MM.1S (cell line): ENCODE measurements at places on chromosomes 6 and 20.
A peak's percentile ranks its signal among the peaks of the same experiment; 100 is the strongest.

DNA sequence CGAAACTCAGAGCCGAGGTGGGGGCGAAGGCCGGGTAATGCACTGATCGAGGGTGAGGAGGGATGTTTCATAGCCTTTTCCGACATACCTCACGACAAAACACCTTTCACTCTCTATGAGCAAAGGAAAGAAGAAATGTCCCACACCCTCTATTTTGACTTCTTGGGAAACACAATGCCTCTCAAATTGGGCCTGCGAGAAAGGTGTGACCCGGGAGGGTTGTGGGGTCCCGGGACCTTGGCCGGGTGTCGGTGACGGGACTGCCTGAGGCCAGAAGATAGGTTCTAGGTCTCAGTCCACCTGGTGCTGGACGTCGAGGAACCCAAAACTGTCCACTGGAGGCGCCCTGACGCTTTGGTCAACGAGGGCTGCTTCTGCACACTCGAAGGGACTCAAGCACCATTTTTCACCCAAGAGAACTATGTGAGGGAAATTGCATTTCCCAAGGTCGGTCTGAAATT is 41.1 kb upstream of the OSTM1 start:
- no peak for DNase-seq

GRCh38 chr6:129233458-129234134 is 350.7 kb downstream of the LAMA2 start:
- peak; percentile 46 for DNase-seq

DNA sequence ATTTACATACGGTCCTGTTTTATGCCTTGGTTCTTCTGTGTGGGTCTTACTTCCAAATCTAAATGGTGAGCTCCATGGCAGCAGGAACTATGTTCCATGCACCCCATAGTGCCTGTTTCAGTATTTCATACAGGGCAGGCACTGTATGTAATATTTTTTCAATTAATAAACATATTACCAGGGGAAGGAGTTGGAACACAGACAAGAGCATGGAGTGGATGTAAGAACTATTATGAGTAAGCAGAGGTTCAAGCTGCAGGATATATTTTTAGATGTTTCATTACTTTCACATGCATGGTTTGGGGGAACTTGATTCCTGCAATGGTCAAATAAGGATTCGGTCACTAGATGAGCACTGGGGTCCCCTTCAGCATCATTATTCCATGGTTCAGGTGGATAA is 108.3 kb downstream of the KIF13A start:
- DNase-seq, result no peak

DNA sequence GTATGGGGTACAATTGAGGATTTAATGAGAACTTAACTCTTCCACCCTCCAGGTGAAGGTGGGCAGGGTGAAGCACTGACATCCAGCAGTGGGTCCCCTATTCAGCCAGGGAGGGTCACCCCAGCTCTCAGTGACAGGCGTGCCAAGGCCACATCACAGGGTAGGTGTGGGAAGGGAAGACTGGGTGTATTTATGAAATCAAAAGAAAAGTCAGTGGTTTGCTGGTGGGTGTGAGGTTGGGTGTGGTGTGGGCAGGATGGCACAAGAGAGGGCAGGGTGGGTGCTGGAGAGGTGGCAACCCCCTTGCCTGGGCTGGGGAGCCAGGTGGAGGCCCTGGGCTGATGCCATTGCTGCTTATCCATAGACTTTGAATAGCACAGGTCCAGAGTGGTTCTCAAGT is 16.6 kb downstream of the SYNDIG1 start:
- DNase-seq, result no peak

GRCh38 chr6:44737341-44737740 is 349.8 kb downstream of the CDC5L start:
- no peak for DNase-seq

DNA sequence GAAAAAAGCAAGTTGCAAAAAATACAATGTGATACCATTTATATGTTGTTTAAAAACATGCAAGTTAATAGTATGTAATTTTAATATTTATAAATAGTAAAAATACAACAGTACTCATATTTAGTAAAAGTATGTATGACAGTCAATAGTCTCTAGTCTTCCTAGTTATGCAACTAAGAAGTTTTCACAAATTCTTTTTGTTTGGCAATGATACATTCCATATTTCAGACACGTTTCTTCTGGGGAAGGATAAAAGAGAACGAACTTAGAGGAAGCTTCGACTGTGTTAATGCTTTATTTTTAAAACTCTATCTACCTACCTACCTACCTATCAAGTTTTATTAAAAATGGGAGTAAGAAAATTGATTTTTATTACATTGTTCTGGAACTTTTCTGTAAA is 77.7 kb downstream of the UBE3D start:
- DNase-seq, result no peak

DNA sequence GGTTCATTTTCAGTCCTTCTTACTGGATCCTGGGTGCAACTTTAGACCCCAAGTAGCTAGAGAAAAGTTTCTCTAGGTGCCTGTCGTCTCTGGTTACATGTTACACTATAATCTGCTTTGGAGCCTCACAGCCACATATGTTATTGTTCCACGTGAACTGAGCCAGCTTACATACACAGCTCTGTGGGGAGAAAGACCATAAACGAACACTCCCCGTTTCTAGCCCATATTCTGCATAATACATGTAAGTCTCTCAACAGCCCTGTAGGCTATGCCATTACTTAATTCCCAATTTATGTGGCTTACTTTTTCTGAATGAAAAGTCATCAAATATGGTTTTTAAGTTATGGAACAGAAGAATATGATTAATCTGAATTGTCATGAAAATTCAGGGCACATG is 233.8 kb downstream of the BCKDHB start:
- no peak for DNase-seq

- peak; percentile 86 for DNase-seq
Measured at GRCh38 chr6:3977875-3978711, 100.8 kb downstream of the FAM217A start.

GRCh38 chr6:121694389-121694788 is 258.9 kb downstream of the GJA1 start:
- no peak for DNase-seq

GRCh38 chr20:36336954-36337704 is 31.0 kb downstream of the DLGAP4 start:
- no peak for DNase-seq

DNA sequence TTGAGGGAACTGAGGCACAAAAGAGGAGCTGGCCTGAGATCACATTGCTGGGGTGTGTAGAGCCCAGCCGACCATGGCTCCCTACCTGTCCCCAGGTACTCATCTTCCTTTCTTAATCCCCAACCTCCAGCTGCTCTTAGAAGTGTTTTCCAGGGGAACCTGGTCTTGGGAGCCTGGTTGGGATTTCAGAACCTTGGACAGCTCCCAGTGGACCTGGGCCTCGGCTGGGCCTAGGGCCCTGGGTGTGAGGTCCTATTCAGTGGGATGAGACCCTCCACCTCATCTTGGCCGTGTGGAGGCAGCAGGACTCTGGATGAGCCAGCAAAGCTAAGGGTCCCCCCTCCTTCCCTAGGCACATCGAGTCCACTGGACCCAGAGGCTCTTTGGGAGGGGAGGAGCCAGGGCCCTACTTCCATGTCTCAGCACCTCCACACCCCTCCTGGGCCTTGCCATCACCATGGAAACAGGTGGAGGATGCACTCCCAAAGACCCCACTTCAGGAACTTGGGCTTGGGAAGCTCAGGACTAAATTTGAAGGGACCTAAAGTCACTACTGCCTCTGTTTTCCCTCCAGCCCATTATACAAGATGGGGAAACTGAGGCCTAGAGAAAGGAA is 38.5 kb downstream of the DLGAP4 start:
- DNase-seq, result peak; percentile 12

DNA sequence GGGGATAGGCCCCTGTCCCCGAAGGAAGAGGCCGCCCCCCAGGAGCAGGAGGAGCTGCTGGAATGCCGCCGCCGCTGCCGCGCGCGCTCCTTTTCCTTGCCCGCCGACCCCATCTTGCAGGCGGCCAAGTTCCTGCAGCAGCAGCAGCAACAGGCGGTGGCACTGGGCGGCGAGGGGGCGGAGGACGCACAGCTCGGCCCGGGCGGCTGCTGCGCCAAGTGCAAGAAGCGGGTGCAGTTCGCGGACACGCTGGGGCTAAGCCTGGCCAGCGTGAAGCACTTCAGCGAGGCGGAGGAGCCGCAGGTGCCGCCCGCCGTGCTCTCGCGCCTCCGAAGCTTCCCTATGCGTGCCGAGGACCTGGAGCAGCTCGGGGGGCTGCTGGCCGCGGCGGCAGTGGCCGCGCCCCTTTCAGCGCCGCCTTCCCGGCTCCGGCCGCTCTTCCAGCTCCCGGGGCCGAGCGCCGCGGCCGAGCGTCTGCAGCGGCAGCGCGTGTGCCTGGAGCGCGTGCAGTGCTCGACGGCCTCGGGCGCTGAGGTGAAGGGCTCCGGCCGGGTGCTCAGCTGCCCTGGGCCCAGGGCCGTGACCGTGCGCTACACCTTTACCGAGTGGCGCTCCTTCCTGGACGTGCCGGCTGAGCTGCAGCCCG is 630 bp downstream of the PPP1R3G start:
- peak; percentile 60 for DNase-seq

DNA sequence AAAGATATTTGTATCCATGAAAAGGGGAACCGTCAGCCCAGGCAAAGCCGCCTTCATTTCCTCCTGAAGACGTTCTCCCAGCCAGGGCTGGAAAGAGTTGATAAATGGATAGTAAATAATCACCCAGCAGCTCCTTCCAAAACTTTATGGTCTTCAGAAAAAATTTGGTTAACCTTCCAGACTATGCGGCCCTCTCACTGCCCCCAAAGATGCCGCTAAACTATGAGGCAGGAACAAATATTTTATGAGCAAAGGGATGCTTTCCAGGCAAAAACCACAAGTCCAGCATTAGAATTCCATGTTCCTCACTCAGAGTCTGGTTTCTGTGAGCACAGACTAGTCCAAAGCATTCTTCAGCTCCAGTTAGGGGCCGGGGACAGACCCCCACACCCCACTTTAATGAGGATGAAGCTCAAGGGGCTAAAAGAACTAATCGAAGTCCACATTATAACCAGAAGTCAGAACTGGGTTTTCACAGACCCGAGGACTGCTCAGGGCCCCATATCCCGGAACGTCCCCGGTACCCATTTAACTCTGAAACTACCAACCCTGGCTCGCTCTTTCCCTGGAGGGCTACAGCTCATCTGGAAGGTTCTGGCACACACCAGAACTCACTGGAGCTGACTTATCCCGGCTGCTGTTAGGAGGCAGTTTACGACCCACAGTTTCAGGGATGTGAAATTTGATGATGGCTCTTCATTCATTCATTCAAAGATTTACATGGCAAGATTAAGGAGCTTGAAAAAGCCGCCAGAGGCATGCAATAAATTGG is 29.4 kb downstream of the BMP7 start:
- DNase-seq, result no peak

DNA sequence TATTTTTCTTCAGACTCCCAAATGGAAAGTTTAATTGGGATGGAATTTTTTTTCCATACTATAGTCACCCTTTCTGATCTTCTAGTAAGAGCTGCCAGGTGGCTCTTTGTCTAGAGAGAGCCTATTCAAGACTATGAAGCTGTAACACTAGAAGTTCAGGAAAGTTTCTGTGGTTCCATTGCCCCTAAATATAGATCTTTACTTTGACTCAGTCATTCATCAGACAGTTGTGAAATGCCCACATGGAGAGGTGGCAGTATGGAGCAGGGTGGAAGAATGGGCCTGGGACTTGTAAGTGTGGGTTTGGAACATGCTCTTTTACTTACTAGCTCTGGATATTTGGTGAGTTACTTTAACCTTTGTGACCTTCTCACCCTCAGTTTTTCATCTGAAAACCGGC is 87.8 kb downstream of the CTNNBL1 start:
- DNase-seq, result peak; percentile 42

DNA sequence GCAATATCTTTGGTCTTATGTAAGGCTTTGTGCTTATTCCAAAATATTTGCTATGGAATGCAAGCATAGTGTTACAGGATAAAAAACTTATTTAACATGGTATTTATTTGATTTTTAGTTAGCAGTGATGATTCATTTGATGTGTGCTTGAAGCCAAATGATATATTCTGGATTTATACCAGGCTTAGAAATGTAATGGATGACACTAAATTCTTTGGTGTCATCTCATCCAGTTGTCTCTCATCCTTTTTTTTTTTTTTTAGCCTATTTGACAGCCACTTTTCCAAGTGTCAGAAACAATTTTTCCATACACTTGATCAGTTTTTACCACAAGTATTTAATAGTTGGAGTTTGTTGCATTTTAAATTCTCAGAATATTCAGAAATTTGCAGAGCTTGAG is 515.3 kb downstream of the CDKAL1 start:
- no peak for DNase-seq

DNA sequence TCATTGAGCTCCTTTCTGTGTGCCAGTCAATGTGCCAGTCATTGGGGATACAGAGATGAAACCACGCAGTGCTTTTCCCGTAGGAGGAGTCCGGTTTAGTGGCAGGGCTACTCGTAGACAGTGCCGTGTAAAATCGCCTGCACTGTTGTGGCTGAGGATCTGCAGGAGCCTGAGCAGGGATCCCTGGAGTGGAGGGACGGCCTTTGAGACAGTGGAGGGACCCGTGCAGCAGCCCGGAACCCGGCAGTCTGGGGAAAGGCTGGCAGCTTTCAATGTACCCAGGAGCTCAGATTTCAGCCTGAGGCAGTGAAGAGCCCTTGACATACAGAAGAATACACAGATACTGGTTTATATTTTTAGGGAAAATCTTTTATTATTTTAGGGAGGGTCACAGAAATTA is 203.3 kb downstream of the ARID1B start:
- no peak for DNase-seq
